ENCODE measurements at places on chromosomes 16 and 17.

- DNase-seq: no peak
Measured at GRCh38 chr17:17275971-17276370, 5.1 kb downstream of the COPS3 start.

- DNase-seq: no peak
Measured at GRCh38 chr16:4110065-4110464, 6.2 kb downstream of the ADCY9 start.

- no peak for DNase-seq
Measured at GRCh38 chr16:549544-550263, 10.5 kb upstream of the PRR35 start.

- DNase-seq: no peak
Measured at GRCh38 chr16:67015313-67015731, 13.6 kb upstream of the CBFB start.

Measured in T-helper 17 cell (primary cell).